ENCODE measurements at places on chromosomes 4 and X.

DNA sequence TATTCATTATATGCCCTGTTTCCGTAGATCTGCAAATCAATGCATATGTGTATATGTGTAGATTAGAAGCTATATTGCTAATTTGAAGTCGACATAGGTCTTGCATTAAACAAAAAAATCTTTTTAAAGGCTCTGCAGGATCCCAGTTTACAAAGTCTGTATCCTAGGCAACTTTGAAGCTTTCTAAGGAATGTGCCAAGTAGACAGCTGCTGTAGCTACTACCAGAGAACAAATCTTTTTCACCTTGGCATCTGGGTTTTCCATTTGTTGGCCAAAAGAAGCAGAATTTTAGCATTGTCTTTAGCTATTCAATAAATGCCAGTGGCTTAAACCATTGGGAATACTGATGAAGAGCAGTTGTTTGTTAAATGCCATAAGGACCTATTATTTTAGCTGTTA, 88.0 kb downstream of the NAA11 start:
- no peak for DNase-seq

GRCh38 chrX:97132664-97133415, 249.1 kb downstream of the RPA4 start:
- DNase-seq: no peak

DNA sequence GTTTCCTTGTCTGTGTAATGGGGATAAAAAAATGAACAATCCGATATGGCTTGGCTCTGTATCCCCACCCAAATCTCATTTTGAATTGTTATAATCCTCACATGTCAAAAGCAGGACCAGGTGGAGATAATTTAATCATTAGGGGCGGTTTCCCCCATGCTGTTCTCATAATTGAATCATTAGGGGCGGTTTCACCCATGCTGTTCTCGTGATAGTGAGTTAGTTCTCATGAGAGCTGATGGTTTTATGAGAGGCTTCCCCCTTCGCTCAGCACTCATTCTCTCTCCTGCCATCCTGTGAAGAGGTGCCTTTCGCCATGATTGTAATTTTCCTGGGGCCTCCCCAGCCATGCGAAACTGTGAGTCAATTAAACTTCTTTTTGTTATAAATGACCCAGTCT, 633.5 kb downstream of the RAPGEF2 start:
- no peak for DNase-seq

- DNase-seq: peak; percentile 62
Observed at GRCh38 chr4:42627885-42628646, 28.8 kb downstream of the ATP8A1 start.

- DNase-seq: no peak
Observed at GRCh38 chr4:15482842-15483241, 13.2 kb downstream of the CC2D2A start.

DNA sequence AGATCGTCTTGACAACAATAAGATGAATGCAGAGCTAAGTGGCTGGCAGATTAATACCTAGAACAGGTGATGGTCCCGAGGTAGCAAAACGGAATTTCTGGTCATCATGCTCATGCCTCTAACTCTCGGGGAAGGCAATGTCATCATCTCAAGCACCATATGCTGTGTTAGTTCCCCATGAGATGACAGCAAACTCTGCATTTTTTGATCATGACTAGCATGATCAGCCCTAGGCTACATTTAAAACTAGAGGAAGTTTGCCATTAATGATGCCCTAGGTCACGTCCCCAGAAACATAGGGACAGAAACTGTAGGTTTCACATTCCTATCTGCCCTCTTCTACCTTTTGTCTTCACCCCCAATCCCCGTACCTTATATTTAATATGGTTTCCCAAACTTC, 11.6 kb downstream of the LPAR4 start:
- no peak for DNase-seq

DNA sequence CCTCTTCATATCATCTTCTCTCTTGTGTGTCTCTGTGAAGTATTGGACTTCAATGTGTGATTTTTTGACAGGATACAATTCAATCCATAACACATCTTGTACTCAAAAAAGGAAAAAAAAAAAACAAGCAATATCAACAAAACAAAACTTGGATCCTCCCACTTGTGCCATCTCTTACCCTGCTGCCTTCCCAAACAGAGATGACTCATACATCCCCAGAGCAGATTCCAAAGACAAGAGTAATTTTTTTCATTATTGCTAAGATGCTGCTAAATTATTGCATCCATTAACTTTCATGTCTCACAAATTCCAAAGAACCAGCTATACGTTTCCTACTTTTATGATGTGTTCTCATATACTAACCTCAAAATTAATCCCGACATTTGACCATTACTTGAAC, 479.2 kb downstream of the GBA3 start:
- no peak for DNase-seq

DNA sequence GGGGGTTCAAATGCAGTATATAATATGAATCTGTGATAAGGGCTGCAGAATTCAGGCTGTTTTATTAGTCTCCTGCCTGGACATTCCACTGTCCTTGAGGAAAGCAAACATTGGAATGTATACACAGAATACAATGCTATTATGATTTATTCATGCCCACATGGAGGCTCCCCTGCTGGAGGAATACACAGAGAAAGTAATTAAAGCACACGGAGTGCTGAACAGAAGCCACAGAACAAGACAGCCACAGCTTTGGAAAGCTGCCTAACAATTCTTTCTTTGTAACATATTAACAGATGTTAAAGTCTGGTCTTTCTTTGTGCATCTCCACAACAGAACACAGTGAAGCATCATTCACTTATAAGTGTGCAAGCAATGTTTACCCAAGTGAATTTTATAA, 155.8 kb downstream of the ARAP2 start:
- no peak for DNase-seq

GRCh38 chrX:78314561-78314960, 12.8 kb downstream of the CYSLTR1 start:
- DNase-seq: peak; percentile 22

DNA sequence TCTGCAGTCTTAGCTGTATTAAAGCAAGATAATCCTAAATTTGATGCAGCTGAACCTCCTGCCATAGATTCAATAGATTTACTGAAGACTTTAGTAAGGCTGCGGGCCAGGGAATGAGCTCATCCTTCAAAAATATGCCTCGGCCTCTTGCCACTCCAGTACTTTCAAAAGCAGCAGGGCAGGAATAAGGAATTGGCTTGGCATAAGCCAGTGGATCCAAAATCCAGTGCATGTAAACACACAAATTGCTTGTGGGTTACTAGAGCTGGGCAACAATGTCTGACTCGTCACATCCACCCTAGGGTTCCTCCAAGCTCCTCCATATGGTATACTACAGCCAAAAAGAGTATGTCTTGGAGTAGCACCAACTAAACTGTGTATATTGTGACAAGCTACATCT, 165.0 kb downstream of the AMELX start:
- DNase-seq: no peak

GRCh38 chr4:140240237-140240636, 86.3 kb upstream of the MAML3 start:
- DNase-seq: no peak

DNA sequence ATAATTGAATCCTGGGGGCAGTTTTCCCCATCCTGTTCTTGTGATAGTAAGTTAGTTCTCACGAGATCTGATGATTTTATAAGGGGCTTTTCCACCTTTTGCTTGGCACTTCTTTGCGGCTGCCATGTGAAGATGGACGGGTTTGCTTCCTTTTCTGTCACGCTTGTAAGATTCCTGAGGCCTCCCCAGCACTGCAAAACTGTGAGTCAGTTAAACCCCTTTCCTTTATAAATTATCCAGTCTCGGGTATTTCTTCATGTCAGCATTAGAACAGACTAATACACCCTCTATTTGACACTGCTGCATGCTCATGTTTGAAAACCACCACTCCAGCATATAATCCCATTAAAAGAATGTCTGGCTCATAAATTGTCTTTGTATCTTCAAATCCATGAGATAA, 264.4 kb upstream of the ITM2A start:
- no peak for DNase-seq

- DNase-seq: no peak
Observed at GRCh38 chrX:12866451-12867377, at the start of gene TLR7. Gene TLR7 (plus strand): TSS chrX:12867072. CDS start chrX:12867579, 507 bp downstream.

DNA sequence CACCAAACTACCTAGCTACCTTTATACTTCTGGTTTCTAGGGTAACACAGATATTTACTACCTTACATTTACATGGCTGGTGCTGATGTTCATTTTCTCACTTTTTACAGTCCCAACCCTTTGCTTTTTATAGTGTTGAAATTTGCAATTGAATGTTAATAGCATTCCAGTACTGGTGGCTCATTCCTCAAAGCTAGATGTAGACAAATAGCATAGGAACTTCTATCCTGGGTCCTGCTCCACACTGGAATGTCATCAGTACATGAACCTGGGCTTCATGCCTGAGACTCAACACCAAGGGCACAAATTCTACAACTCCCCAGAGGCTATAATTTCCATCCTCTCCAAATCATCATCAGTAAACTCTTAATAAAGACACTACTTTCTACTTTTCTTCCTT, 10.3 kb upstream of the TRMT2B start:
- DNase-seq: no peak

- DNase-seq: no peak
Observed at GRCh38 chr4:48130100-48130499, 4.0 kb downstream of the TXK start.

DNA sequence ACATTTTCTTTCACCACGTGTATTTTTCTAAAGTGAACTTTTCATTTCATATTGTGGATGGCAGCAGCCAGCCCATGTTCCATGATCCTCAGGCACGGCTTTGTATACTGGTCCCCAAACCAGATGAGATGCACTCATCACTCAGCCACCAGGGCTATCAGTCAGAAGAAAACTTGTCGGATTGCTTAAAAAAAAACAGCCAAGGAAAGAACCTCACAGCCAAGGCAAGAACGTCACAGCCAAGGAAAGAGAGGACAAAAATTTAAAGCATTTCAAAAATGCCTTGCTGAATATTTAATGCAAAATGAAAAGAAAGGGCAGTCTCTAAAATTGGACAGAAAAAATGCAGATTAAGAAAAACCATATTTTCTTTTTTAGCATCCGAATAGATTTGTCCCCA, 333.3 kb downstream of the PDGFC start:
- DNase-seq: no peak

DNA sequence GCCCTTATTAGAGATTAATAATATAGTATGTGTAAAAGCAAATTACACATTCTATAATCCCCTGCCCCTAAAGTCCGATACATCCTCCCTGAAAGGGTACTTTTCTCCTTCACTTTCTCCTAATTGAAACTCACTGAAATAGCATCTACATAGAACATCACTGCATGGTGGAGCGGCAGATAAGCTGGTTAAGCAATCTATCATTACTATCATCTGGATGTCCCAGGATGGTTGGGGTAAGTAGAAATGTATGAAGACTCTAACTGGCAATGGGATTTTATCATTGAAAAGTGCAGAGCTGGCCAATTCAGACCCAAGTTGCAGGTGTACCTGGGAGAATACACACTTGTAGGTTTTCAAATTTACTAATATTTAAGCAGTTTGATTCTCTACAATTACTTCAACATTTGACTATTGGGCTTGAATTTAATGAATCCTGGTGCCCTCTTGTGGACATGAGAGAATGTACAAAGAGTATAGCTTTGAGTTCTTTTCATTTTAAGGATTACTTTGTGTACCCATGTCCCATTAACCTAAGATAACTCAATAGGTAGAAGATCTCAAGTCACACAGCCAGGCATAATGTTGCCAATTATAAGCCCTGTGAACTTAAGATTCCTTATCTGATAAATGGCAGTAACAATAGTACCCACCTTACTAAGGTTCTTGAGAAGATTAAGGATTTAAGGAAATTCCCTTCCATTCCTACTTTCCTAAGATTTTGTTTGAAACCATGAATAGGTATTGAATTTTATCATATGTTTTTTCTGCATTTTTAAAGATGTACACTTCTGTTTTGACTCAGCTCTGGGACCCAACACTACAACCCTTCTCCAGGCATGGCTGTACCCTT, 69.8 kb downstream of the SHROOM3 start:
- no peak for DNase-seq

DNA sequence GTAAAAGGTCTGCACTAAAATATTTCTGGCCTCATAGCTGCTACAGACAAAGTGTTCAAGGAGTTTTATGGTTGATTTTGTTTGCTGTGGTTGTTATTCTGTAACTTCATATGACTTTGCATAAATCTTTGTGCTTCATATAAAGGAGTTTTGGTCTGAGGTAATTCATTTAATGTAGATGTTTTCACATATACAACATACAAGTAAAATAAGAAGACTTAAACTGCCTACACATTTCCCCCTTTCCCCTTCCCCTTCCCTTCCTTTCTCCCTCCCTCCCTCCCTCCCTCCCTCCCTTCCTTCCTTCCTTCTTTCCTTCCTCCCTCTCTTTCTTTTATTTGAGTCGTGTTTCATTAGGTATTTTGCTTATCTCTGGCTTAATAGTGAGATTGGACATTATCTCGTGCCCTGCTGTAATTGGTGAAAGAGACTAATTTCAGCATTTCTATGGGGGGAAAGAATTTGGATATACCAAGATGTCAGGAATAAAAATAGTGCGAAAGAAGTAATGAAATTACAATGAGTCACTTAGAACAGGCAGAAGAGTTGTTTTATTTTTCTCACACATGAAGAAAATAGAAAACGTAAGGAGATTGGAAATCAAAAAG, 144.9 kb upstream of the MAD2L1 start:
- no peak for DNase-seq

- no peak for DNase-seq
Observed at GRCh38 chr4:108165586-108165985, 3.1 kb downstream of the LEF1 start.

- no peak for DNase-seq
Observed at GRCh38 chrX:81120258-81120935, 81.3 kb downstream of the HMGN5 start.

GRCh38 chr4:172813359-172813923, 355.2 kb upstream of the GALNT7 start:
- DNase-seq: no peak

- DNase-seq: no peak
Observed at GRCh38 chr4:20298986-20299385, 47.3 kb downstream of the SLIT2 start.

- no peak for DNase-seq
Observed at GRCh38 chr4:74397748-74398426, 32.9 kb downstream of the EREG start.

DNA sequence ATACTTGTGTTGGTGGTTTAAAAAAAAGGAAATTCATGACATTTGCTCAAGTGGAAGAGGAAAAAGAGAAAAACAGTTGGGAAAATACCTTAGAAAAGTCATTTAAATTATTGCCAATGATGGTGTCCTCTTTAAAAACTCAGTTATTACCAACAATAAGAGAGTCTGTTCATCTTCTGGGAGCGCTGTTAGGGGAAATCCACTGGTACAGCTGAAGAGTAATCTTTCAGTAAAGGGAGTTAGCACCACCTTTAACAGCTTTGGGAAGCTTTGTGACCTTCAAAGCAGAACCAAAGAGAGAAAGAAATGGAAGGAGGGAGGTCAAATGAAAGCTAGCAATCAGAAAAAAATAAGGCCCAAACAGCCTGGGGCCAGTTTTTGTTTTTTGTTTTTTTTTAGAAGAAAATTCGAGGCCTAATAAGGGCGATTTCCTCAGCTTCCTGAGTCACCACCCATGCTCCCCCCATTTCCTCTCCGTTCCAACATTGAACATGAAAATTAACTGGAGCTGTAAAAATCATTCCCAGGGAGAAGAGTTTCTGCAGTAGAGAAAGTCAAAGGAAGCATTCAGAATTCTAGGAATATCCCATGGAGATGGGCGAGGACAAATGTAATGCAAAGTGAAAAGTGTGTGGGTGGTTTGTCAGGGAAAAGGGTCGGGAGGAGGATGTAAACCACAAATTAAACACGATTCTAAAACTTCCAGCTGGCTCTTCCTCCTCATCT, 115.1 kb downstream of the SH3KBP1 start:
- no peak for DNase-seq

GRCh38 chr4:110959041-110959643, 336.3 kb upstream of the PITX2 start:
- no peak for DNase-seq
